ENCODE measurements at places on chromosomes 1 and 21. TPM values are rescaled to one million over a fixed set of nuclear protein-coding genes. Genes with fewer than 3 reads are reported as not detected.

Gene NLRP3
- not detected for polyA plus RNA-seq

Gene TTC22
- not detected for polyA plus RNA-seq

Gene MTFR1L
- polyA plus RNA-seq, result 26.1 TPM

Gene MAN1A2
- polyA plus RNA-seq, result 8.5 TPM

Gene CHIA
- not detected for polyA plus RNA-seq

Gene DIO1
- not detected for polyA plus RNA-seq
